ENCODE measurements at places on chromosomes 2 and 18.

DNA sequence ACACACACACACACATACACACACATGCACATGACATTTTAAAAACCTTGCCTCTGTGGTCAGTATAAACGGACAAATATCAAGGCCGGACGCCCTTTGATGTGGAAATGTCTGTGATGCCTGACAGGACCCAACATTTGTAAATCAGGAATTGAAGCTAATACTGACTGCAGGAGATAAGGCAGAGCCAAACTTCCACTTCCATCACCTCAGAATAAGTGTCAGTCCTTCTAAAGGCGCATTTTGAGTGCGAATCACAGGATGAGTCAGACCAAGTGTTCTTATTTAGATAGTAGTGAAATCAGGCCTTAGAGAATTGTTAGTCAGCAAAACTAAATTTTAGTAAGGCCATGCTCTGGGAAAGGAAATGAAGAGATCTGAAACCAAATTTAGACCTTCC lies 211.7 kb upstream of the LRATD1 start:
- no peak for DNase-seq

DNA sequence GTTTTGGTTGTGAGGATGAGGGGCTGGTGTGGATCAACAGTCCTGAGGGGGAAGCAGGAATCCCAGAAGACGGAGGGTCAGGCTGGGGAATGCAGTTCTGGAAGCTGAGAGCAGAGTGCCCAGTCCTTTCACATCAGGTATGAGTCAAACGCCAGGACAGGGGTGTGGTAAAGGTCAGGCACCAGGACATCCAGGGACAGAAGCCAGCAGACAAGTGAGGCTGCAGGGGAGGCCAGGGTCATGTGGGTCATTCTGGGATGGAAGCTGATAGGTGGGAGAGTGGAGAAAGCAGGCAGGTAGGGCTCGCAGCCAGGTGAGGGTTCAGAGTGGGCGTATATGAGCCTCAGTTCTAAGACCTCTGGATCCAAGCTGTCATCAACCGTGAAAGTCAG lies 12.8 kb upstream of the GNLY start:
- DNase-seq: no peak

DNA sequence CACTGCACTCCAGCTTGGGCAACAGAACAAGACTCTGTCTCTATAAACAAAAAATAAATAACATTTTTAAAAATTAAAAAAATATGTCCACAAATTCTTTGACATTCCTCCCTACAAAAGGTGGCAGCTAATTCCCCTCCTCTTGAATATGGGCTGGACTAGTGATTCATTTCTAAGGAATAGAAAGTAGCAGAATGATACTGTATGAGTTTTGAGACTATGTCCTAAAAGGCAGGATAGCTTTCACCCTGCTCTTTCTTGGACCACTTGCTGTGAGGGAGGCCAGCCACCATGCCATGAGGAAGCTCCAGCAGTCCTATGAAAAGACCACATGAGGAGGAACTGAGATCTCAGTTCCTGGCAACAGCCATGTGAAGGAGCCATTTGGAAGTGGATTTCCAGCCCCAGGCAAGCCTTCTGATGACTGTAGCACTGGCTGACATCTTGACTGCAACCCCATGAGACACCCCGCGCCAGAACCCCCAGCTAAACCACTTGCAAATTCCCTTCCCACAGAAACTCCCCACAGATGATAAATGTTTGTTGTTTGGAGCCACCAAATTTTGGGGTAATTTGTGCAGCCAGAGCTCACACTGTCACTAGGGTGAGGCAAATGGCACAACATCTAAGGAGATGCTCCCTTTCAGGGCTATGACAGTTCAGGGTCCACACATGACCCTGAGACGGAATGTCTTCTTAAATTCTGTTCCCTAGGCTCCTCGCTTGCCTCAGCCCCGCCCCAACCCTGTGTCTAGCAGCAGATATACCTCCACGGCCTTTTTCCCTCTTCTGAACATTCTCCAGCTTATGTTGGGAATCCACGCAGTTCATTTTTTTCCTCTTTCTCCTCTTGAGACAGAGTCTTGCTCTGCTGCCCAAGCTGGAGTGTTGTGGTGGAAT lies 17.1 kb upstream of the ATOH8 start:
- no peak for DNase-seq

- DNase-seq: no peak
Observed at GRCh38 chr2:215027779-215028178, 110.6 kb downstream of the ABCA12 start.

GRCh38 chr2:61988462-61989366 lies 83.2 kb downstream of the COMMD1 start:
- no peak for DNase-seq

GRCh38 chr2:182814380-182814779 lies 52.1 kb downstream of the FRZB start:
- no peak for DNase-seq

DNA sequence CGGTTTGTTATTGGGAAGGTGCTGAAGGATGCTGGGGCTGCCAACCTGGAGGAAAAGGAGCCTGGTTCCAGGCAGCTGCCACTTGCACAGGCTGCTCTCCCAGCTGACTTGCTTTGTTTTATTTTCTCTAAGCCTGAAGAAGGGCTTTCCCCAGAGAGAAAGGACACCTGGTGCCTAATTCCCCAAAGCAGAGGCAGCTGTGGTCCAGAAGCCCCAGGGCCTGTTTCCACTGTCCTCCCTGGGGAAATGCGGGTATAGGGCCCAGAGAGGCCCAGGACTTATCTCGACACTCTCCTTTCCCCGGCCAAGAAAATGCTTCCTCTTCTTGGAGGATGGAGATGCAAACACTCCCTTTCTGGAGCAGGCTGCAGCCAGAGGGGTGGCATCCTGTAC lies 30.1 kb downstream of the INO80C start:
- DNase-seq: no peak

DNA sequence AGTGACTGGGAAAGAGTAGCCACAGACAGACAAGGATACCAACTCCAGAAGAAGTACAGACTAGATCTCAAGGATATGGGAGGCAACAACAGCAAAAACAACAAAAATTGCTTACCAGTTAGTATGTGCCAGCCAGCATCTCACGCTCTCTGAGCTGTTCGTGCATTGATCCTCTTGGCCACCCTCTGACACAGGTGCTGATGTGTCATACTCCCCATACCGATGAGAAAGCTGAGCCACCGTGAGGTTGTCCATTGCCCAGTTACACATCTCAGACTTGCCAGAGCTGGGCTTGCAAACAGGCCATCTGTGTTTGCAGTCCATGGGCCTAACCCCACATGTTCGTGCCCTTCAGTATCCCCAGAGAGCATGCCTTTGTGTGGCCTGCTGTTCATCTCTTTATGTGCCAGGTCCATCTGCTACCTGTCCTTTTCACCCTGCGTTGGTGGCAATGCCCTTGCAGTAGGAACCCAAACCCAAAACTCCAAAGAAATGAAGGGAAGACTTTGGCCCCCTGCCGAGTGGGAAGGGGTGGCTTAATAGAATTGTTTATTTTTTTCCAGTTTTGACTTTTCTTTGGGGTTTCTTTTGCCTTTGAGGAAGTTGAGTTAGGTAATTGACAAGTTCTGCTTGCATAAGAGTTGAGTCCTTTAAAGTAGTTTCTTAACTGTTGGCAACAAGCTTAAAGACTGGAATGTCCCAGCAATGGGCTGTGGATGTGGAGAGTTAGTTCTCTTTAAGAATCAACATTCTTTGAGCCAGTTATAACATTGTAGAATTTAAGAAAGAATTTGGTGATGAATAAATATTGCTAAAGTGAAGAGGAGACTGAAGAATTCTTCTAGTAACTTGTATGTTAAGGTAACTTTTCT lies 46.7 kb downstream of the LYPD6B start:
- no peak for DNase-seq

GRCh38 chr2:194291104-194291503 lies 1365.9 kb upstream of the SLC39A10 start:
- no peak for DNase-seq

All from T-helper 1 cell (primary cell).